ENCODE measurements at places on chromosomes 16 and 17.
A peak's percentile ranks its signal among the peaks of the same experiment; 100 is the strongest.

GRCh38 chr17:50289991-50290702 is 15.9 kb downstream of the TMEM92 start:
- DNase-seq: peak; percentile 57

DNA sequence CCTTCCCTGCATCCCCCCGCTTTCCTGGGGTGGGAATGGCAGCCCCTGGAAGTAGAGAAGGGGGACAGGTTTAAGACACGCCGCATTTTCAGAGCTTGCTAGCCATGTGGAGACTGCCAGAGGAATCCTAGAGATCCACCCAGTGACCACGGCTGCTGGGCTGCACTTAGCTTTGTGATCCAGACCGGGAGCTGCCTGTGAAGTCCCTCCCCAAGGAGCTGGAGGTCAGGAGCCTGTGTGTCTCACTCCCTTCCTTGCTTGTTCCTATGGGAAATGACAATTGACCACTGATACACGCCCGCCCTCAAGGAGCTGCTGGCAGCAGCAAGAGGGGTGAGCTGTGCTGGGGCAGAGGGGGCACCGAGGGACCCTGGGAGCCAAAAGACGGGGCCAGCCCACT is 73.7 kb downstream of the SREBF1 start:
- no peak for DNase-seq

DNA sequence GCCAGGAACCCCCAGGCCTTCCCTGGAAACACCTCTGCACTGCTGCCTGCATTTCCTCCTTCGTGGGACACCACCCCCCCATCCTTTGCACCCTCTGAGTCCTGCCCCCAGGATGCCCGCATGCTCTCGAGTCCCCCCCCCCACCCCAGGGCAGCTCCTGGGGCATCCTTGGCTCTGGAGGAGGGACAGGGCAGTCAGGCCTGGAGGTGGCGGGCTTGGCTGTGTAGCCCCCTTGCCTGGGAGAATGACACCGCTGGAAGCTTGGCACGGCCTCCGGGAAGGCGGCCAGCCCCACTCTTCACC is 98.9 kb upstream of the GSE1 start:
- no peak for DNase-seq

DNA sequence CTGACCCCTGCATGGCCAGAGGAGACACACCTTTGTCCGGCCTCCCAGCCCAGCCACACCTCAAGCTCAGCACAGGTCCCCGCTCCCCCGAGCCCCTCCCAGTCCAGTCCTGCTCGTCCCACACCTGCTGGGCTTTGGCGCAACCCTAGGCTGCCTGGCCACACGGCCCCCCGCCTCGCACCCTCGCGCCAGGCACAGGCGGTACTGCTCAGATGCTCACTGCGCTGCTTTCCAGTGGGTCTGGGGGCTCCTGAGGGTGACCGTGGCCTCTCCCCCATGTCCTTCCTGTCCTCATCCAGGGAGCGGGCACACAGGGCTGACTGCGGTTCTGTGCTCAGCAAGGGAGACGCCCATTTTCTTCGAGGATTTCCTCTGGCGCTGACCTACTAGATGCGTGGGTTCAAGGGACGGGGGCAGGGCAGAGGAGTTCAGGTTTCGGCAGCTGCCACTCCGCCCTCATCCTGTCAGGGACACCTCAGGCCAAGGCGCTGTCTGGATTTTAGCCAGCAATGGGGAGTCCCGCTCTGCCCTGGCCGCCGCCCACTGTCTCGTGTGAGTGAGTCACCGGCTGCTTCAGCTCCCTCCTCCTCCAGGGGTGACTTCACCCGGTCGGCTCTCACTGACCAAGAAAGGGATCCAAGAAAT is 118.0 kb upstream of the ZNF469 start:
- DNase-seq: peak; percentile 89

DNA sequence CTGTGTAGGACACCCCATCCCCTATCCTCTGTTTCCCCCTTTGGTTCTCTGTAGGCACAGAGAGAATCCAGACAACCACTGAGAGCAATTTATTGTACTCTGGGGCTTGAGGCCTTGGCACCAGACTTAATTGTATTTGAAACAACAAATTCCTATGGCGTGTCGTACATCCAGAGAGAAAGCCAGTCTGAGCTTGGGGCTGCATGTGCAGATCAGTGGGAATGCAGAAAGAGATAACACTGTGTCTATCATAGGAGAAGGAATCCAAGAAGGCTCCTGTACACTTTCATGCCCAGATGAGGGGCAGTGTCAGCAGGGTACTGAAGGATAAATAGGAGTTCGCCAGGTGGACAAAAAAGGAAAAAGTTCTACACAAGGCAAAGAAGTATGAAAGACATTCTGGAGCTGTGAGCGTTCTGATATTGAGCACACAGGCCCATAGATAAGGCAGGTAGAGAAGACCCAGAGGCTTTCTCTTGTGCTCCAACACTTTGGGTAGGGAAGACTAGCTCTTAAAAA is 22.0 kb upstream of the IL4R start:
- no peak for DNase-seq

DNA sequence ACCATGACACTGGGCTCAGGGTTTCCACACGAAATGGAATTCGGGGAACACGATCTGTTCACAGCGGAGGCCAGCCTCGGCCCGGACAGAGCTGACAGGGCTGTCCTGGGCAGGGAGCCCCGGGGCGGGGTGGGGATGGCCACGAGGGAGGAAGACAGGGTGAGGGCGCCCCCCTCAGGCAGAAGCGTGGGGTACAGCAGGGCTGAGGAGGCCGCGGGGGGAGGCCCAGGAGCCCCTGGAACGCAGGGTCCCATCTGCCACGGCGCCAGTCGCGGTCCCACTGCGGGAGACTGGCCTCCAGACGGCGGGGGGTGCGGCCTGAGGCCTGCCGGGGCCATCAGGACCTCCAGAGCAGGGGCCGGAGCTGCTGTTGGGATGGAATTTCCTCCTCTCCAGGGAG is 75.9 kb downstream of the LMF1 start:
- no peak for DNase-seq

DNA sequence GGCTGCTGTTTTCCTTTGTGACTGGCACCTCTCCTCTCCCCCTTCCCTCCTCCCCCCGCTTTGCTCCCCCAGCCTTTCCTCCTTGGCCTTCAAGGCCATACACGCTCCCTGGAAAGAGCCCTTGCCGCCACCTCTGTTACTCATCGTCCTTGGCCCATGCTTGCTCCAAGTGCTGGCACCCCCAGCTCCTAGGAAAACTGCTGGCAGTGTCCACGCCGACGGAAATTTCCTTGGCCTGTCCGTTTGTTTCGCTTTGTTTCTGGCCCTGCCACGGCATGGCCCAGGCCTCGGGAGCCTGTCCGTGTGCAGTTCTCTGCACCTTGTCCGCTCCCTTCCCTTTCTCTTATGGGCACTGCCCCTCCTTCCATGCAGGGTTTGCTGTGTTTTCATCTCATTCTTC is 18.0 kb downstream of the CA5A start:
- no peak for DNase-seq

- no peak for DNase-seq
Measured at GRCh38 chr16:88624977-88625576, 13.3 kb upstream of the IL17C start.

DNA sequence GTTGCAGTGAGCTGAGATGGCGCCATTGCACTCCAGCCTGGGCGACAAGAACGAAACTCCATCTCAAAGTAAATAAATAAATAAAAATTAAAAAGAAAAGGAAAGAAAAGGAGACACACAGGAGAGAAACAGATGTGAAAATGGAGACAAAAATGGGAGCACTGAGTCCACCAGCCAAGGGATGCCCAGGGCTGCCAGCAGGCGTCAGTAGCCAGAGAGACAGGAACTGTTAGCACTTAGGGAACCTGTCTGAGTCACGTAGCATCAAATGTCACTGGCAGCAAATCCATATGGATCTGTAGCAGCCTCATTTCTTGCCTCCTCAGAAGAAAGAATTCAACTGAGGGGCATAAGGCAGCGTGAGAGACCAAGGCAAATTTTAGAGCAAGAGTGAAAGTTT is 79.7 kb downstream of the CYLD start:
- DNase-seq: no peak

DNA sequence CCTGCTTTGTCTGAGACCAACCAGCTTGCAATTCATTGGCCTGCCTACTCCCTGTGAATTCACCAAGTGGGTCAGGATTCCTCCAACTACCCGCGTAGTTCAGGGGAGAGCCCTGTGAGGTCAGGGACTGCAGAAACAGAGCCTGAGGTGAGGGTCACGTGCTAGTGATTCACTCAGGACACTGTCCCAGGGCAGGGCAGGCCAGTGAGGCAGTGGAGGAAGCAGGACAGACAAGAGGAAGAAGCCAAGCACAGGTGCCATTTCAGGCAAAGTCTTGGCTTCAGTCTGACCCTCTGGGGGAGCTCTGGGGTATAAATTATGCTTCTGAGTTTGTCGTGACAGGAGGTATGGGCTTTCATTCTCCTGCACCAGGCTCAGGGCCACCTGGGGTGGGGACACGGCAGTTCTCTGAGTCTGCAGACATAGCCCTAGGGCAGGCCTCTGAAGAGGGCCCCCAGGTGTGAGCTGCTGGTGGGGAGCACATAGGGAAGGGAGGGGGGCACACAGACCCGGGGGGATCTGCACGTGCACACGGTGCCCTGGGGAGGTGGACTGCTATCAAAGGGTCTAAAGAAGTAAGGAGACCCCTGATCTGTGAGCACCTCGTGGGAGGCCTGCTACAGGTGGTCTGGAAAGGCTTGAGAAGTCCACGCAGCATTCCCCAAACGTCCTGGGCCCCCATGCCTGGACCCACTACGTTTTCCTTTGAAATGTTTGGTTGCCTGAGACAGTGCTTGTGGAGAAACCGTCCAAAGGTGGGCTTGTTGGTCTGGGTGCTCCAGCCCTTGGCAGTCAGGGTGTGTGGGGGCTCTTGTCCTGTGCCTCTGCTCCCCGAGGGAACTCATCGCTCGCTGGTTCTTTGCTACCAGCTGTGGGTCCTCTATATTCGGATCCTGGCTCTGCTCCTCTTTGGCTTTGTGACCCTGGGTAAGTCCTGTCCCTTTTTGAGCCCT is 46.4 kb downstream of the NKD1 start:
- DNase-seq: no peak

DNA sequence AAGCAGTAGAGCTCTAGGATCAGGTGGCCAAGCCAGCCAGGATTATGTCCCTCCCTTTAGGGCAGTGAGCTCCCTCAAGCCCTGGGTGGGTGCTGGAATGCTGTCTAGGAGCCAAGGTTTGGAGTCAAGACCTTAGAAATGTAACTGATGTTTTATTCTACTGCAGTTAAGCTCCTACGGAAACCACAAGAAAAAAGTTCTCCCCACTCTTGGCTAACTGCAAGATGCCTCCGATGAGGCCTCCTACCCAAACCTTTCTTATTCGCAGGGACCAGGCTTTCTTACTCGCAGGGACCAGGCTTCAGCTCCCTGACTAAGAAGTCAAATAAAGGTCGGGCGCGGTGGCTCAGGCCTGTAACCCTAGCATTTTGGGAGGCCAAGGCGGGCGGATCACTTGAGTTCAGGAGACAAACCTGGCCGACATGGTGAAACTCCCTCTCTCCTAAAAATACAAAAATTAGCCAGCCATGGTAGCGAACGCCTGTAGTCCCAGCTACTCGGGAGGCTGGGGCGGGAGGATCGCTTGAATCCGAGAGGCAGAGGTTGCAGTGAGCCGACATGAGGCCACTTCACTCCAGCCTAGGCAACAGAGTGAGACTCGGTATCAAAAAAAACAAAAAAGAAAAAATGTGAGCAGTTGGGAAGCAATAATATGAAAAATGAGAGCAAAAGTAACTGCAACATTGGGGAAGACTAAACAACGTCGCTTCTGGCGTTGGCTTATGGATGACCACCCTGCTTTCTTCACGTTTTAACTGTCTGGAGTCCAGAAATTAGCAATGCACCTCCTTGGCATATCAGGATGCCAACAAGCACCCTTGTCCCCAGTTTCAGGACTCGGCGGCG is 31.7 kb upstream of the ARL4D start:
- no peak for DNase-seq

- DNase-seq: no peak
Measured at GRCh38 chr17:40442392-40443195, 656 bp upstream of the IGFBP4 start.

DNA sequence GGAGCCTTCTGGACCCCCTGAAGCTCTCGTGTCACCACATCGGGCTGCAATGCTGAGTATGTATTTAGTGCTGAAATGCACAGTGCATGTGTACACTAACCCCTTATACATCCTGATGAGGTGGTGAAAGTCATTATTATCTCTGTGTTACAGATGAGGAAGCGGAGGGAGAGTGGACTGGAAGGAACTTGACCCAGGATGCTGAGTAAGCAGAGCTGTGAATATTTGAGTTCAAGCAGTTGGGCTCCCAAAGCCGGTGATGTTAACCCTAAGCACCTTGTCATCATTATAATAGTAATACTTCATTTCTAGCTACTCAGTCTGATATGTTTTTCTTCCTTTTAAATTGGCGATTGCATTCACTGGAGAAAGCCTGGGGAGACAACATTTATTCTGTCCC is 25.9 kb upstream of the NKD1 start:
- no peak for DNase-seq

DNA sequence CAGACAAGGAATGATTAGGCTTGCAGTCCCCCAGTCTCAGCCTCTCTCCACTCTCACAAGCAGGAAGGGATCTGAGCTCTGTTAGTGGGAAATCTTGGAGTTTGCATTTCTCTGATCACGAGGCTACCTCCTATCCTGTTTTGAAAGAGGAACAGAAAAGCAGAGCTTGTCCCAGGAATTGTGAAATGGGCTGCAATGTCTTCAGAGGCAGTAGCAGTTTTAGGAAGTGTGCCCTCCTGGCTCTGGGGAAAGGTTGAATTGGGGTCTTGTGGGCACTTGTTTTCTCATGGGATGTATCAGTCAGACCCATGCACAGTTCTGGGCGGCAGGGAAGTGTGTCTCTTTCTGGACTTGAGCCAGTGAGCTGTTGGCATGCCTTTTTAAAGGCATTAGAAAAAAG is 22.8 kb downstream of the NUP85 start:
- no peak for DNase-seq

- DNase-seq: no peak
Measured at GRCh38 chr16:86287664-86288201, 222.6 kb upstream of the FOXF1 start.

DNA sequence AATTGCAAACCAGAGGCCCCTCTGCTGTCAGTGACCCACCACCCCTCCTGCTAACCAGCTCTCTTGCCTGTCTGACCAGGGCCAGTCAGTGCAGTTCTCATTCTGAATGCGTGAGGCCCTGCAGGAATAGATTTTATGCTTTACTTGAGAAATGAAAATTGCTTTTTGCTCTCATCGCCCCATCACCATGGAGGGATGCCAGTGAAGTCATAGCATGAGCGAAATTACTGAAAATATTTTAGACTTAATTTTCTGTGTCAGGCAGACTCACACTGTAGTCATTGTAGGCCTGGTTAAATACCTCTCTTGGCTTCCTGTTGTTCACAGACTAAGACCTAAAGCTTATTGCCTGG is 490.5 kb upstream of the CDH5 start:
- no peak for DNase-seq
